Stimulated activated CD8-positive, alpha-beta memory T cell treated with anti-CD3 and anti-CD28 coated beads, Interleukin-2, amount 100 ng/mL, for 1 hour (primary cell): ENCODE measurements at places on chromosomes 5 and 9.

GRCh38 chr5:155046591-155046990 is 33.0 kb downstream of the KIF4B start:
- no peak for DNase-seq

- DNase-seq = no peak
These were observed 88.6 kb downstream of the NRG2 start for GRCh38 chr5:139954462-139954861.

- peak; percentile 56 for DNase-seq
These were observed 20.5 kb upstream of the PSD2 start for GRCh38 chr5:139774980-139775661.

GRCh38 chr5:11528720-11529119 is 375.5 kb downstream of the CTNND2 start:
- no peak for DNase-seq

GRCh38 chr5:127814588-127814973 is 111.4 kb downstream of the CCDC192 start:
- DNase-seq = no peak

DNA sequence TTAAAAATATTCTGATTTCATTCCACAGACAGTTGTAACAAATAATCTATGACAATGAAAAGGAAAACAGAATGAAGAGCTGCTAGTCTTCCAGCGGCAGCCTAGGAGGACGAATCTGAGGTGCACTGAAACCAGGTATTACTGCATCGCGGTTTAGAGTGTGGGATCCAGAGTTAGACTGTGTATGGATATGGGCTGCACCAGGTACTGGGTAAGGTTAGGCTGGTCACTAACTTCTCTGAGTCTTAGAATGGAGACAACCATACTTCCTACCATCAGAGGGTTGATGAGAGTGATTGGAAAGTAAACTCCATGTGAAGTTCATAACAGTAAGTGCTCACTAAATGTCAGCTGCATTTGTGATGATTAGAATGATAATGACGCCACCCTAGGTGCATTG is 158.7 kb downstream of the MYO10 start:
- DNase-seq = no peak

- DNase-seq = no peak
These were observed 153.2 kb upstream of the C9orf72 start for GRCh38 chr9:27726244-27727081.

DNA sequence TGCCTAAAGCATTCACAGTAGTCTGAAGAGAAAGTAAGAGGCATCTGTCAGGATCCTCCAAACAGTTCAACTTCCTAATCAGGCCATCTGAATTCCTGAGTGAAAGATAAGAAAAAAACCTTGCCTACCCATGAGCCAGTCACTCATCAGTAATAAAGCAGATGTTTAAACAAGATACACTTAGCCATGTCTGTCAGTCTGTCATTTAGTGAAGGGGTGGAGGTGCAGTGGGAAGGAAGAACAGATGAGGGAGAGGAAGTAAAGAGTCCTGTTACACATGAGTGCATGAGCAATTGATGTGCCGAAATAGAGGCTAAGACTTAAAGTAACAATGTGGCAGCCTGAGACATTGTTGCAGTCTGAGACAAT is 29.9 kb upstream of the DMRTA1 start:
- DNase-seq = no peak

DNA sequence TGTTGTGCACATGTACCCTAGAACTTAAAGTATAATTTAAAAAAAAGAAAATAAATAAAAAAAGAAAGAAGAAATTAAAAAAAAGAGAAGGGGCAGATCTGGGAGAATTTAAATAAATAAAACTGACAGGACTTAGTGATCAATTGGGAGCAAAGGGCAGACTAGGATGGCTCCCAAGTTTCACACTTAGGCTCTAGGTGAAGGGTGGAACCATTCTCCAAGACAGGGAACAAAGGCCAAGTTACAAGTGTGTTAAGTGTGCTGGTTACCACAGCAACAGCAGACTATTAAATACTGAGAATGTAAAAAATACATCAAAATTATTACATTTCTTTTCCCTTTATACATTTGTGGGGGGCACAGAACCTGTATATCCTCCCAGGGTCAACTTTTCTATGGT is 7.1 kb downstream of the ZDHHC21 start:
- no peak for DNase-seq

- no peak for DNase-seq
These were observed 34.7 kb downstream of the DIMT1 start for GRCh38 chr5:62369039-62369438.

DNA sequence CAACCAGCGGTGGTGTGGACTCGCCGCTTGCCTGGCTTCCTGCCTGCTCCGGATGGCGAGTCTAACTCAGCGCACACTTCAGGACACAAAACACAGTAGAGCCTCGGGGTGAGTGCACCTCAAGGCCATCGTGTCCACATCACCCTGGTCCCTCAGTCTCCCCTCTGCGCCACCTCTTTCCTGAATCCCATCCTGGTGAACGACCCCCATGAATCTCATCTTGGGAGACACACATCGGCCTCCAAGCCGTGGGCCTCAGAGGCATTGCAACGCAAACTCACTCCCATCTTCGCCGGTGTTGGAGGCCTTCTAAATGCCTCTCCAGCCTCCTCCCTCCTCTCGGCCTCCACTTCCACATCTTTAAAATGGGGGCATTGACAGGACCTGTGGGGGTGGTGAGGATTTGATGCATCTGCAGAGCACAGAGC is 124.3 kb downstream of the COL23A1 start:
- no peak for DNase-seq

GRCh38 chr9:136219276-136219675 is 14.3 kb upstream of the LHX3 start:
- no peak for DNase-seq

DNA sequence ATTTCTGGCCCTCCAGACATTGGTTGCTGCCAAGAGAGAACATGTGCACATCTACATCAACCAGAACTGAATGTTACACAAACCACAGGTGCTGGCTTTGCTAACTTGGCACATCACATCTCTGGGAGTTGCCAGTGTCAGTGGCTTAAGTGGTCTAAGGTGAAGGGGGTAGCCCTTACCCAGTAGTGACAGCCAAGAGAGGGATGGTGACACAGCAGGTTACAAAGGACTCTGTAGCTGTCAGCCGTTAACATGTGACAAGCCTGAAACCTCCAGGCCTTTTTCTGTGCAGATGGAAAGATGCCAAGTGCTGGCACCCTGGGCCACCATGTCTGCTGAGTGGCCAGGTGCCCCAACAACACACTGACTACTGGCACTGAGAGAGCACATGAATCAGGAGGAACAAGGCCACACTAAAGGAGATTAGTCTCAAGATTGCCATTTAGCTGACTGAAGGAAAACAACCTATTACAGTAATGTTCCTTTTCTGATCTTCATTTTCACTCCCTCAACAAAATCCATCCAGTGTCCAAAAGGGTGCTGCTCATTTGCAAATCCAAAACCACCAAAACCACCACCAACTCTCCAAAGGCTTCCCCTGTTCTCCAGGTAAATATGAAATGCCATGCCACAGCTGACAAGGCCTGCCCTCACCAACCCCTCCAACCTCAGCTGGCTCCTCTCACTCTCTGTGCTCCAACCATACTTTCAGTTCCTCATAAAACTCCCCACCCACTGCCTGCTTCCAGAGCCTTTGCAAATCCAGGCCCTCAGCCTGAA is 20.2 kb downstream of the SIL1 start:
- no peak for DNase-seq

DNA sequence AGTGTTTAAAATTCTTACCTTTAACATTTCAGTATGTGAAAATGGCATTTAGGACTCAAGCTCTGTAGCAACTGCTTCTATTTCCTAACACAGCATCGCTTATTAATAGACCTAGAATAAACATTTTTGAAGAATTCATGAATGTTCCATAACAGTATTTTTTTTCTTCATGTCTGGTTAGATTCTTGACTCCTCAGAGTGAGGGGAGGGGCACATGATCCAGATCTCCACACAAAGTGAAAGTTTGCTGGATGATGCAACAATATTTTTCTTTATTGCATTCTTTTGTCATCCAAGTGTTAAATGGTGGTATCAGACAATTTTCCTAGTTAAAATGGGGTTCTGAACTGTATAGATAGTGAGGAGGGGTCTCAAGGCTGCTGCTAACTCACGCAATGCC is 130.8 kb upstream of the MAN2A1 start:
- DNase-seq = no peak

DNA sequence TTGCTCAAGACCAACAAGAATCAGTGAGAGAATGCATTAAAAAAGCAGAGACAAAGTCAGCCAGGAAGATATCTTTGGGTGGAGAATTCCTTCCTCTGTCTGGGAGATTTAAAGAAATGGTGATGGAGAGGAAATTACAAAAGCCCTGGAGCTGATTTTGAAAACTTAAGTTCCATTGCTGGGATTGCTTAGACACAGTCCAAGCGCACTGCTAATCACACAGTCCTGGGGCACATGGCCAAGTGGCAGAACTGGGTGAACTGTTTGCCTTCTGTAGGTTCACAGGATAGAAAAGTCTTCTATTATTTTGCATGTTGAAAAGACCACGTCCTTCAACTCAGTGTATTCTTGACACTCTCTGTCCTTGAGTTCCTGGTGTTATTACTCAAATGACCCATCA is 284.9 kb upstream of the FBXL7 start:
- no peak for DNase-seq

DNA sequence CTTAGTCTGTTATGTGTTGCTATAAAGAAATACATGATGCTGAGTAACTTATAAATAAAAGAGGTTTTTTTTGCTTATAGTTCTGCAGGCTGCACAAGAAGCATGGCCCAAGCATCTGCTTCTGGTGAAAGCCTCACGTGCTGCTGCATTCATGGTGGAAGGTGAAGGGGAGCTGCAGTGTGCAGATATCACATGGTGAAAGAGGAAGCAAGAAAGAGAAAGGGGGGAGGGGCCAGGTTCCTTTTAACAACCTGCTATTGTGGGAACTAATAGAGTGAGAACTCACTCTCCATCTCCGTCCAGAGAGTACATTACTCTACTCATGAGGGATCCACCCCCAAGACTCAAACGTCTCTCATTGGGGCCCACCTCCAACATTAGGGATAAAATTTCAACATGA is 12.5 kb upstream of the PARP8 start:
- no peak for DNase-seq

DNA sequence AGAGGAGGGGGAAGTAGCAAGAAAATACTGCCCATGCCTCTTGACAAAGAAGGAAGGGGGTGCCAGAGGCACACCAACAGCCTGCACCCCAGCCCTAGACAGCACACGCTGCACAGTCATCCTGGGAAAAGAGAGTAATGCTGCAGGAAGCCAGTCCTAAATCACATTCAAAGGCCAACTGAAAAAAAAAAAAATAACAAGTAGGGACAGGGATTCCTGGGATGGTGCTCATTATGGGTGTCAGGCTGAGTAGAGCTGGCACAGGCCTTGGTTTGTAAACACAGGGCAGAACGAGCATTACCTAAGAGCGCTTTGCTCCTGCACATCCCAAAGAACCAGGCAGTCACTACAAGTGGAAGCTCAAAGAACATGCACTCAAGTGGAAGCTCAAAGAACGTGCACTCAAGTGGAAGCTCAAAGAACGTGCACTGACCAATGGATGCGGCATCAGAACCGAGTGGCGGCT is 7.8 kb downstream of the RAPGEF1 start:
- DNase-seq = no peak

- no peak for DNase-seq
These were observed 24.3 kb upstream of the NEURL1B start for GRCh38 chr5:172616730-172617129.

GRCh38 chr9:134215420-134215698 is 51.0 kb upstream of the RNU6ATAC start:
- no peak for DNase-seq

- DNase-seq = no peak
These were observed 55.8 kb downstream of the PIP5K1B start for GRCh38 chr9:68760674-68761333.

DNA sequence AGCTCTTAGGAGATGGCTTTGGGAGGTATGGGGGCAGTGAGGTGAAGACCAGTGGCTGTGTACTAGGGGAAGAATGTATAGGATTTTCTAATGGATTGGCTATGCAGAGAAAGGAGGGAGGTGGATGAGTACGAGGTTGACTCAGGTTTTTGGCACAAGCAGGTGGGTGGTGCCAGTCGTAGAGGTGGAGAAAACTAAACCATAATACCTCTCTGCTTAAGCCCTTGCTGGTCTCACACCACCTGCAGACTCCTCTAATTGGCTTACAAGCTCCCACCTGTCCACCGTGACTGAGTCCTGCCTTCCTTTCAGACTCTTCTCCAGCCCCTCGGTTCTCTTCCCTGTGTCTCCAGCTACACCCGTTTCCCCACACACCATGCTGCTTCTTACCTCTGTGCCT is 521.7 kb upstream of the CLINT1 start:
- no peak for DNase-seq

- DNase-seq = no peak
These were observed 1111.8 kb downstream of the TAF11L14 start for GRCh38 chr5:18745988-18746615.

GRCh38 chr9:115794921-115795475 is 358.6 kb upstream of the PAPPA start:
- no peak for DNase-seq

DNA sequence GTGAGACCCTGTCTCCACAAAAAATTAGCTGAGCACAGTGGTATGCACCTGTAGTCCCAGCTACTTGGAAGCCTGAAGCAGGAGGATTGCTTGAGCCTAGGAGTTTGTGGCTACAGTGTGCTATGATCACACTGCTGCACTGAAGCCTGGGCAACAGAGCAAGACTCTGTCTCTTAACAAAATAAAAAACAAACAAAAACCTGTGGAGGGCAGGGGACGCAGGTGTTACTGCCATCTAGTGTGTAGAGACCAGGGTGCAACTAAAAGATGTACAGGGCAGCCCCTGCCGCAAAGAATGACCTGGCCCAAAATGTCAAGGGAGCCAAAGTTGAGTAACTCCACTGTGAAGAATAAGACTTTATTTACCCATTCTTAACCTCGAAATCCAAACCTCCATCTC is 27.1 kb downstream of the ASPN start:
- no peak for DNase-seq

GRCh38 chr5:74059706-74060105 is 433.7 kb downstream of the ARHGEF28 start:
- no peak for DNase-seq

- DNase-seq = no peak
These were observed 133.1 kb downstream of the RORB start for GRCh38 chr9:74630228-74630627.

DNA sequence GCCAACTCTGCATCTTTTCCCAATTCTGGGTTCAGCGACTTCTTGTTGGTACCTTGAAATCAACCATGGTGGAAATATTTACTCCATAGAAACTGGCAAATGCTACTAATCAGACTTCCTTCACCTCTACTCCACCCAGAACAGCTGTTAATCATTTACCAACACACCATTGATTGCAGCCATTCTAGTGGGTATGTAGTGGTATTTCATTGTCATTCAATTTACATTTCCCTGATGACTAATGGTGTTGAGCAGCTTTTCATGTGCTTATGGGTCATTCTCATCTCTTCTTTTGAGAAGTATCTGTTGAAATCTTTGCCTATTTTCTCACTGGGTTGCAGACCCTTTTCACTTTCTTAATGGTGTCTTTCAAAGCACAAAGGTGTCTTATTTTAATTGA is 122.4 kb upstream of the MSX2 start:
- DNase-seq = no peak
